ENCODE measurements at places on chromosomes 2 and 18.

GRCh38 chr2:77270433-77270832 is 251.7 kb downstream of the LRRTM4 start:
- DNase-seq = no peak

DNA sequence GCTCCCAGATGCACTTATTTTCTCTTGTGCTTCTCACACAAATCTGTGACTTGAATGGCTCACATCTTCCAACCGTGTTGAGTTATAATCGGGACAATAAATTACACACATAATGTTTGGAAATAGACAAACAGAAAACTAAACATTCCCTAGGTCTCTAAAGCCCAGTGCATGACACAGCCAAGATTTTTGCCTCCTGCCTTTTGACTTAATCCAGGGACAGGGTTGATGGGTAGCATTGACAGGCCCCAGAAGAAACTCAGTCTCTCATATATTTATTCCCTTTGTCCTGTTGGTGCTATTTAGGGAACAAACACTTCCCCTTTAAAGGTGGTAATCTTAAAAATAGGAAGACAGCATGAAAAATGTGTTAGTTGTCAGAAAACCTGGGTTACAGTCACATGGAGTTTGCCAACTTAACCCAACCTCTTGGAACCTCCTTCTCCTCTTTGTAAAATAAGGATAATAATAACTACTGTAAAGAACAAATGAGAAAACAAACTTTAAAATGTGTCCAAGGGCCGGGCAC is 24.0 kb upstream of the ARPC2 start:
- DNase-seq = no peak

DNA sequence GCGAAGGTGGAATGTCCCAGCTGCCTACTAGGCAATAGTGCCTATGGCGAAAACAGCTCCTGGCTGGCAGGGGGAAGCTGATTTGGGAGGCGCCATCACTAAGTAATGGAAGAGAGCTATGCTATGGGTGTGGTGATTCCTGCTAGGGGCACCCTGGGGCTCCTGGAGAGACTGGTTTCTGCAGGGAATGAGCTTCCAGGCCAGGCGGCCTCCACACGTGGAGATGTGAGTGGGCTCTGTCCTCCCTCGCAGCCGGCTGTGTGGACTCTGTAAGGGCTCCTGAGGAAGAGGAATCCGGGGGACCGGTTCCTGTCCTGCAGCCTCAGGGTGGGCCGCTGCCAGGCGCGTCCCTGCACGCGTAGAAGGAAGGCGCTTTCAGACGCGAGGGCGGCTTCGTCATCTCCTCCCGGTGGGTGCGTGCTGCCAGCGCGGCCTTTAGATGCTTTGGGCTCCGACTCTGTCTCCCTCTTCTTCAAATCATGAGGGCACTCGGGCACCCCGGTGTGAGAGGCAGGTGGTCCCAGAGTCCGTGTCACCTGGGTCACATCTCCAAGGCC is 55.5 kb upstream of the ANKRD62 start:
- peak; percentile 18 for DNase-seq

DNA sequence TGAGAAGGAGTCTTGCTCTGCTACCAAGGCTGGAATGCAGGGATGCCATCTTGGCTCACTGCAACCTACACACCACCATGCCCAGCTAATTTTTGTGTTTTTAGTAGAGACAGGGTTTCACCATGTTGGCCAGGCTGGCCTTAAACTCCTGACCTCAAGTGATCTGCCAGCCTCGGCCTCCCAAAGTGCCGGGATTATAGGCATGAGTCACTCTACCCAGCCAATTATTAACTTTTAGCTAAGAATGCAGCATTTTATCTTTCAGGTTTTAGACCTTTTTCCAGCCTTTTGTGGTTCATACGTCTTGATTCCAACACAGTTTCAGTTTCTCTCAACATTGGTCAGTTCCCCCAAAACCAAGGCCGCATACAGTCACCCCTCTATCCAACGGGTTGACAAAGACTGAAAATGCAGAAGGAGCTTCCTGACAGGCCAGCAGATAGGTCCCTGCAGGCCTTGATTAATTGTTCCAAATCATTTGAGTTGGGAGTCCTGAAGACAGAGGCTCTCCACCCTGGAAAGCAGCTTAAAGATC is 262.2 kb upstream of the KLHL29 start:
- no peak for DNase-seq

DNA sequence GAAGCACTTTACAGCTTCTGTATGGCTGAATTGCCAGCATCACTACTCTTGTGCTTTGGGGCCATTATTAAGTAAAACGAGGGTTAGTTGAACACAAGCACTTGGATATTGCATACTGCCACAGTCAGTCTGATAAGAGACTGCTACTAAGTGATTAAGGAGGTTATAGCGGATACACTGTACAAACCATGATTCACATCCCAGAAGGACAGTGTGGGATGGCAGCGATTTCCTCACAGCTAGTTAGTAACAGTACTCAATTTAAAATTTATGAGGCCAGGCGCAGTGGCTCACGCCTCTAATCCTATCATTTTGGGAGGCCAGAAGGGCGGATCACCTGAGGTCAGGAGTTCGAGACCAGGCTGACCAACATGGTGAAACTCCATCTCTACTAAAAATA is 2.6 kb upstream of the BMPR2 start:
- no peak for DNase-seq

DNA sequence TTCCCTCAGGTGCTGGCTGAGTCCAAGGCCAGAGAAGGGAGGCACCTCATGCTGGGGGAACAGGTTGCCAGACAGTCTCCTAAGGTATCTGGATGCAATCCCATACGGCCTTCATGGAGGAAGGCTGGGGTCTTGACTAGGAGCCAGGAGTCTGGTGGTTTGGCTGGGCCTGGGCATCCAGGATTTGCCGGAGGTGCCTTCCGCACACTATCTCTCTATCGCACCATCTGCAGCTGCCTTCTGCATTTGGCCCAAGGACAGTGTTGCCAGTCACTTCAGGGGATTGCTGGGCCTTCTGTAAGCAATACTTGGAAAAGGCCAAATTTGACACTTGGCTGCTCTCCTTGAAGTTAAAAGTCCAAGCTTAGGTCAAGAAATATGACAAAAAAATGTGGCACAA is 327.2 kb downstream of the EN1 start:
- DNase-seq = no peak

- no peak for DNase-seq
These were observed 8.6 kb downstream of the CLIP4 start for GRCh38 chr2:29123617-29124349.

DNA sequence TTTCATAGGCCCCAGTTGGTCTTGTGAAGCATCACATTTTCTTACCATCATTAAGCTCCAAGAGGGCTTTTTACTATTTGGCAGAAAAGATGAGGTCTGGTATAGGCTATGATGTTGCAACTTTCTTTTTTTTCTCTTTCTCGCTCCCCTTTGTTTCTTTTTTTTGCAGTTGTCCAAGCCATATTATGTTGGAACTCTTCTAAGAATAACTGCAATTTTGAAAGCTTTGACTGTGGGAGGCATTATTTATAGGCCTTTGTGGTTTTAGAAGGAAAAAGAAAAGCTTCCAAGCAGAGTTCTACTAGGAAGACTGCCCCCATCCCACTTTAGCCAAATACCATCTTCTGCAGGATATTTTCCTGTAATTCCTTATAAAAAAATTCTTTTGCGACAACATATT is 571.6 kb downstream of the ARHGAP15 start:
- DNase-seq = no peak

DNA sequence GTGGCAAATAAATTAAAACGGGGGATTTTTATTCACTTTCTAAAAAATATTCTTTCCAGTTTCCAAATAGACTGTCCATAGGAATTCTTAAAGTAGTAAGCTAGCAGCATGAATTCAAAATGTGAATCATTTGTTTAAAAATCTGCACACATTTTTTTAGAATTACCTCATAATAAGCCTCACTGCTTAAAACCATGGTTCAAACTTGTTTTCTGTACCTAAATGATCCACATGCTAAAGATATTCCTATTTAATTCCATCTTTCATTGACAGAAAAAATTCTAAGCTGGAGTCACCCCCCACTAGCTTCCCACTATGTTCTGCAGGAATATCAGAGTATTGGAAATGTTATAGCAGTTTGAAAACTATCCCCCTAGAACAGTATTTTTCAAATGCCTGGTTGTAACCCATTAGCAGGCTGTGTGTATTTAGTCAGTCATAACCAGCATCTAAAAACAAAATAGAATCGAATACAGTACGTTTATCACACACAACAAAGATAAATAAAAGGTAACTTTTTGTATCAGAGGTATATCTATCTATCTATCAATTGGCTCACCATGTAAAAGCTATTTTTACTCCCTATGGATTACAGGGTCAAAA is 11.2 kb upstream of the IKZF2 start:
- DNase-seq = no peak

Measured in thymus (tissue), 14 donors.